ENCODE measurements at places on chromosomes 4 and X.

- no peak for DNase-seq
Observed at GRCh38 chrX:68421636-68422035, 11.7 kb downstream of the OPHN1 start.

DNA sequence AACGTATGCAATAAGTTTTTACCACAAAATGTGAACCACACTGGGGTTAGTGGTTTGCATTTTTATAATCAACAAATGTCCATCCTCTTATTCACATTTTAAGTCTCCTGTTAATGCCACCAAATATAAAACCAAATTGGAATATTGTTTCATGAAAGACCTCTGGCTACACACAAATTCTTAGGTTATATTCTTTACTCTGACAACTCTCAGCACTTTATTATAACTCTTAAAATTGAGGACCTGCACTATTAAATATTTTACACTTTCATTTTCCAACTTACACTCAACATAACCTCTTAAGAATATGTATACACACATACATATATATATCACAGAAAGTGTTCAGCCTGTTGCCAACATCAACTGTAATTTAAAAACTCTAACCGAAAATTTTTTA, 2.8 kb downstream of the PDE5A start:
- DNase-seq, result no peak

GRCh38 chr4:79833857-79834256, 239.2 kb downstream of the ANTXR2 start:
- DNase-seq, result no peak

- no peak for DNase-seq
Observed at GRCh38 chrX:82127228-82128123, 925.6 kb downstream of the SH3BGRL start.

DNA sequence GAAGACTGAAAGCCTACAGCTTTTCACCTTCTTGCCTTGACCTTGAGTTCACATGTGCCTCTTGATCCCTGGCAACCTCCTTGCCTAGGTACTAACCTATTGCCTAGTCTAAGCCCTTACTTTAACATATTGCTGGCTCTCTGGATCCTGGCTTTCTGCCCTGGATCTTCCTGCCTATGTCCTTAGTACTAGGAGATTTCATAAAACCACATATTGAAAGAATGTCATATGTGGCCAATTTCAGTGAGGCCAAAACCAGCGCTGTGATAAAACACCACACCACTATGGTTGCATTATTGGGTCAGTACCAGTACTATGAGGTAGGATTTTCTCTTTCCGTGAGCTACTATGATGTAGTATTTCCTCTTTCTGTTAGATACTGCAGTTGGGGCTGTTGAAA, 80.4 kb downstream of the CT47B1 start:
- DNase-seq, result no peak

DNA sequence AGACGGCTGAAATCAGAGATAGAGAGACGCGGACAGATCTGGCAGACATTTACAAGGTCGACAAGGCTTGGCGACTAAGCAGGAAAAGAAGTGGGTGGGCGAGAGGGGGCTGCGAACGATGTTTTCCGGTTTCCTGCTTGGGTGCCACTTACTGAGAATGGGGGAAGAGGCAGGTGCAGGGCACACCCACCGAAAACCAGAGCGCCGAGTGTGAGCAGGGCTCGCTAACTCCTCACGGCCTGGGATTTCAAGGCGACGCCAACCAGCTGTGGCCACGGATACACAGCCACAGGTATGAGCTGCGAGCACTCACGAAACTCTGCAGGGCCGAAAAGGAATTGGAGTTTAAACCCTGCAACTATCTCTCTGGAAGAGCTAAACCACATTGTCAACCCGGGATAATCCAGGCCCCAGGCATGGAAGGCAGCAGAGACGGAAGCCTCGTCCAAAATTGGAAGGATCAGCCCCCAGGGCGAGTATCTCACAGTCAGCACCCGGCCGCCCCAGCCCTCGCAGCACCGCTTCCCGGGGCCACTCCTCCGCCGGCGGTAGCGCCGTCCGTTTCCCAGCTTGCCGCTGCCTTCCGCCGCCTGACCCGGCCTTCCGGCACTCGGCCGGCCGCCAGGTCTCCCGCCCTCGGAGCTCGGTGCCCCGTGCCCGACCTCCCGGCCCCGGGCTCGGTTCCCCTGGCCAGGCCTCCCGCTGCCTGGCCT, 778 bp downstream of the CASP3 start:
- DNase-seq, result peak; percentile 81

Data from activated CD8-positive, alpha-beta memory T cell treated with anti-CD3 and anti-CD28 coated beads for 24 hours (primary cell).